Left colon (tissue), 2 donors: ENCODE measurements at places on chromosomes 7 and 10.

- no peak for DNase-seq
Observed at GRCh38 chr7:16066805-16067459, 354.4 kb downstream of the CRPPA start.

- DNase-seq: no peak
Observed at GRCh38 chr10:47294501-47294900, 5.5 kb upstream of the GDF10 start.

DNA sequence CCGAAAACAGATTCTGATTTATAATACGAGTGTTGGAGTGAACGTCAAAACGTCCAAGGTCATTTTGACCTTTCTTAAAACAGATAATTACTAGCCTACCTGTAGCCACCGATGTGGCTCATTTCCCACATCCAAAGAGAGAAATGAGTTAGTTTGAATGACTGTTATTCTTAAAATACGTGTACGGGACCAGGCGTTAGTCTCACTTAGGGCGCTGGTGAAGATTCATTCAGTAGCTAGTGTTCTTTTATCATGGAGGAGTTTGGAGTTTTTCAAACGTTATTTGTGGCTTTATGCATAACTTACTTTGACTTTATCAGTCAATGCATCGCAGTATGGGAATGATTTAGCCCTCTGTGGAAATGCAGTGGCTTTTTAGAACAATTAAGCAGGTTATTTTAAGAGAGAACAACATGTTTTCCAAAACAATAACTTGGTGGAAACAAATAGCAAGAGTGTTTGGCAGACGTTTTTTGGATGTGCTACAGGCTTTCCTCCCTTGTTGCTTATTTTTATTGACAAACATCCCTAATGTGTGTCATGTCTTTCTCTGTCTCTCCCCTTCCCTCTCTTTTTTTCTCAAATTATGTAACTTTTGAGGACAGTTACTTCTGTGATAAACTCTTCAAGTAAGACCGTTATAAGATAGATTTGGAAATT is 1.6 kb downstream of the BICC1 start:
- DNase-seq: no peak

- DNase-seq: no peak
Observed at GRCh38 chr7:95205665-95206225, 118.6 kb downstream of the PON1 start.

GRCh38 chr10:93968540-93968945 is 25.2 kb upstream of the PLCE1 start:
- no peak for DNase-seq

GRCh38 chr7:55309040-55309991 is 55.8 kb upstream of the LANCL2 start:
- DNase-seq: no peak

DNA sequence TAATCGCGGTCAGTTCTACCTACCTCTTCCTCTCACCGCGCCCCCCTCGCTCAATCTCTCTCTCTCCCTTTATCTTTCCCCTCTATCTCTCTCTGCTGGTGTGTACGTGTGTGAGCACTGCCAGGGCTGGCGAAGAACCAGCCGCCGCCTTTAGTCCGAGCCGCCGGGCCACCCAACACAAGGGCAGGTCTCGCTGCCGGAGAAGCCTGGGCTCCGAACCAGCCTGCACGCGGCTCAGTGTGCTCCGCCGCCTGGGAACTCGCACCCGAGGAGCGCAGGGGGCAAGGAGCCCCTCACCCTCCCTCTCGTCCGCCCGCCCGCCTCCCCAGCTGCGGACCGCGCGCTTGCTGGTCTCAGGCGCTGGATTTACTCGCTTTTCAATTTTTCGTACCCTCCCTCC is 1.7 kb downstream of the NXPH1 start:
- no peak for DNase-seq

GRCh38 chr10:108631332-108631731 is 1292.0 kb downstream of the XPNPEP1 start:
- DNase-seq: no peak

- no peak for DNase-seq
Observed at GRCh38 chr7:127848241-127848640, 183.0 kb downstream of the LRRC4 start.

DNA sequence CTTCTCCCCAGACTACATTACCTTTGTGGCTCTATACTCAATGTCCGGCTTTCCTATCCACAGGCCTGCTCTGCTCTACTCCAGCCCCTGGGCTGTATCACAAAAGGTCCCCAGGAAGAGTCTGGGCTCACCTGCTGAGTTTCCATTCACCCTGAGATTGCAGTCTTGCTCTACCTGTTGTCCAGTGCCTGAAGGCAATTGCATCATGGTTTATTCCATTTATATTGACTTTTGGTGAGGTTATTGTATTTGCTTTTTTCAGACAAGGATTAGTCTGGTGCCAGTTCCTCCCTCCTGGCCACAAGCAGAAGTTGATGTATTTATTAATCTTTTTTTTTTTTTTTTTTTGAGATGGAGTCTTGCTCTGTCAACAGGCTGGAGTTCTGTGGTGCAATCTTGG is 273.1 kb downstream of the XPNPEP1 start:
- no peak for DNase-seq

DNA sequence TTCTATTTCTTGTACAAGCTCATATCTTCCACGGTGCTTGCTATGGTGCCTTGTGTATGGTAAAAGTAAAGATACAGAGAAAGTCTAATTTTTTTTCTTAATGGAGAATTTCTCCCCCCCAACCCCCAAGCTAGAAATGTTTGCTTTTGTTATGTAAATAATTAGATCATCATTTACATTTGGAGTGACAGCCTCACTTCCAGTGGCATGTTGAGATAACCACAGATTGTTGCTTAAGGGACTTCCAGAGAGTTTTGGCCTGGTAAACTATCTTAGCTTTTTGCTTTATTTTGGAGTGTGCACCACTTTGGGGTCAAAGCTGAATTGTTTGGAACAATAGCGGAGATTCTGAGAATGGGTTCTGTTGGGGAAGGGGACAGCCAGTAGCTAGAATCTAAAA is 129.7 kb downstream of the ZNF365 start:
- no peak for DNase-seq

- no peak for DNase-seq
Observed at GRCh38 chr10:77359950-77360520, 277.6 kb downstream of the KCNMA1 start.

- DNase-seq: no peak
Observed at GRCh38 chr10:86286236-86287109, 80.1 kb downstream of the GRID1 start.

GRCh38 chr10:103929381-103929921 is 11.5 kb upstream of the STN1 start:
- DNase-seq: no peak

GRCh38 chr7:121126801-121127534 is 138.5 kb downstream of the CPED1 start:
- no peak for DNase-seq

GRCh38 chr7:115356139-115356746 is 434.3 kb downstream of the MDFIC start:
- no peak for DNase-seq

GRCh38 chr10:117345143-117345542 is 30.1 kb downstream of the PDZD8 start:
- DNase-seq: no peak

DNA sequence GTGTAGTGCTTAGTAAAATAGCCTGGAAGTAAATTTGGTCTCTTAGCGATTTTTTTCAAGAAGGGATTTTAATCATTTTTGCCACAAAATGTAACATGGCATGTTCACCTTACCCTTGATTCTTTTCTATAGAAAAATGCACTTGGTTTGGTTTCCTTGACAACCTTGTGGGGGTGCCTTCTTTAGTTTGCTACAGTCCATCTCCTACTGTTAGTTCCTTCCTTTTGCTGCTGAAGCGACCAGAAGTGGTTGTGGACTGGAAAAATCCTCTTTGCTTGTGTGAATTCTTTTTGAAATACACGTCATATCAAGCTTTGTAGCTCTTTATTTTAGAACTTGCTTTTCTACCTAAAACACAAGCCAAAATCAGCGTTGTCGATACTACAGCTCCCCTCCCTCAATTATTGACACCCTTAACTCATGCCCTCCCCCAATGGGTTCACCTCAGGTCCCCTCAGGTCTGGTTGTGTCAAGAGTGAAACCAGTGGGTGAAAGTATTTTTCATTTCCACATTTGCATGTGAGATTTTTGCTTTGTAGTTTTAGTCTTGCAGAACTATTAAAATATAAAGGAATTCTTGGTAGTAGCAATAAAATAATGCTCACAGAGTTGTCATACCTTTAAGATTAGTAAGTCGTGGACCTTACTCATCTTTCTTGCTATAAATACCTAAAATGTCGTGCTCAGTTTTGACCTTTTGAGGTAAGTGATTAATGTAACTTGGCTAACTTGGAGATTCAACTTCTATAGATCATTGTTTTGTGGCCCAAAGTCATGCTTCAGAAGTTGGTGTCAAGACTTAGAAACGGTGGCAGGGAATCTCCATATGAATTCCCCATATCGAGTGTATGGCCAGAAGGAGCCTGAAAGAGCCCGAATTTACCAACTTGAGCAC is 1.5 kb downstream of the ACTR3B start:
- DNase-seq: no peak

DNA sequence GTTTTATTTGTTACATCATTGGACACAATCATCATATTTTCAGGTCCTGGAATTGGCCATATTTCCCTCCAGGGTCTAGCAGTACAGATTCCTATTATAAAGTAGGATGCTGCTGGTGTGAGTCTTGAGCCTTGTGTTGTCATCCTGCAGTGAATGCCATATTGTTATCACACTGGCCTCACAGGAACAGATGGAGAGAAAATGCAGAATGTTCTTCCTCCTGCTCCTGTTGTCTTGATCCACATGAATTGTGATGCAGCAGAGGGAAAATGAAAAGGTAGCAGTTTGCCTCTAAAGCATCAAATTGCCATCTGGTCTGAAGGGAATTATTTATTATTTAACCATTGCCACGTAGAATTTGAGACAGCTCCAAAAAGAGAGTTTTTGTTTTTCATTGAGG is 248.6 kb downstream of the GPAM start:
- no peak for DNase-seq

DNA sequence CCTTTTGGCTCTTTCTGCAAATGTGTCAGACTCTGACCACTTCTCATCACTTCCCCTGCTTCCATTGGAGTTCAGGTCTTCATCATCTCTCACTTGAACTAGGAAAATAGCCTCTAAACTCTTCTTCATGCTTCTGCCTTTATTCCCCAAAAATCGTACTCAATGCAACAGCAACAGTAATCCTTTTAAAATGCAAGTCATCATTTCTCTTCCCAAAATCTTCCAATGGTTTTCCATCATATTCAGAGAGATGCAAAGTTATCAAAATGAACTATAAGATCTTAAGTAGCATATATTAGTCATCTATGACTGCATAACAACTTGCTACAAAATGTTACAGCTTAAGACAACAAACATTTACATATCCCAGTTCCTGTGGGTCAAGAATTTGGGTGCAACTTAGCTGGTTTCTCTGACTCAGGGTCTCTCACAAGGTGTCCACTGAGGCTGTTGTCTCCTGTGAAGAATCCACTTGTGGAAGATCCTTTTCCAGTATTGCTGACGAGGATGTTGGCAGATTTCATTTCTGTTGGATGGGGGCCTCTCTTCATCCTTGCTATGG is 31.0 kb upstream of the ETV1 start:
- DNase-seq: no peak

DNA sequence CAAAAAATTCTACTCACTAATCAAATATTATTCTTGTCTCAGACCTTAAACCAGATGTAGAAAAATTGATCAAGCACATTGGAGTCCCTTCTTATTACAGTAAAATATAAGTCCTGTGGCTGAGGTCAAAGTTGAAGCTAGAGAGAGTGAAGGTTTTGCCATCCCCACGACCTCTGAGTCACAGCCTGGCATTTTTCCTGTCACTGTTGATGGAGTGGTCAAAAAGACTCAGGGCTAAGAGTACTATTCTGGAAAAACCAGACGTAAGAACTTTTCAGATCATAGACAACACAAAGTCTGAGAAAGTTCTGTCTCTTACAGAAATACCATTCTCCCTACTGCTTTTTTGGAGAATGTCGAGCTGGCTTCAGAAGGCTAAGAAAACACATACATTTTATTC is 323.7 kb upstream of the ANKRD30A start:
- no peak for DNase-seq

- no peak for DNase-seq
Observed at GRCh38 chr10:123790132-123790885, 101.3 kb downstream of the CPXM2 start.

- no peak for DNase-seq
Observed at GRCh38 chr7:107644309-107644974, 16.2 kb upstream of the SLC26A4 start.

GRCh38 chr10:121589553-121589952 is 8.7 kb downstream of the FGFR2 start:
- no peak for DNase-seq

GRCh38 chr7:40597517-40597916 is 462.7 kb downstream of the SUGCT start:
- no peak for DNase-seq

DNA sequence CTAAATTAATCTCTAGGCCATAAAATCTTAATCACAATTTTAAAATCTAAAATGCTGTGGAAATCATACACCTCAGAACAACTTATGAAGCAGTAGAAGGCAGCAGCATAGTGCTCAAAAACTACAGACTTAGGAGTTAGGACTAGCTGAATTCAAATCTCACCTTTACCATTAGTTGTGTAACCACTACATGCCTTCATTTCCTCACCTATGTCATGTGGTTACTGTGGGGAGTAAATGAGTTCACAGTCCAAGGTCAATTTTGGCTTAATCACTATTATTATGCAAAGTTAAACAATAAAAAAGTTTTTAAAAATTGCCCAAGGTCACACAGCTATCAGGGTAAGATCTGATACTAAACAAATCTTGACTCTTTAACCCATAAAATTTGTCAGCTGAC is 37.0 kb downstream of the SNX13 start:
- DNase-seq: no peak

- DNase-seq: no peak
Observed at GRCh38 chr7:116329686-116330503, 119.6 kb downstream of the TES start.

- DNase-seq: no peak
Observed at GRCh38 chr7:70907259-70908247, 224.4 kb upstream of the GALNT17 start.

- DNase-seq: no peak
Observed at GRCh38 chr10:49624629-49625028, 10.8 kb downstream of the CHAT start.

- DNase-seq: no peak
Observed at GRCh38 chr7:37388811-37389210, 59.9 kb downstream of the ELMO1 start.

DNA sequence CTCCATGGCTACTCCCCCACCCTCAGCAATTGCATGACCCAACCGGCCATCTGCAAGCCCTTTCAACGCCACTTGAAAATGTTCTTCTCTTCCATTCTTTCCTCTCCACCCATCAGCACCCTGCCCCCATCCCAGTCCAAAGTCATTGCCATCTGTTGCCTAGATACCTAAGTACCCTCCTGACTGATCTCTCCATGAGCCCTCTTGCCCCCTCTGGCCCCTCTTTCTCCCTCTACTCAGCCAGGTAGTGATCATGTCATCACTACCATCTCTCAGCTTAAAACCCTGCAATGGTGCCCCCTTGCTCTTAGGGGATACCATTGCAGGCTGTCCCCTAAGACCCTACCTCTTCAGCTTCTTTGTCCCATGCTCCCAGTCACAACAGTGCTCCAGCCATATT is 30.5 kb upstream of the BTRC start:
- no peak for DNase-seq

- peak; percentile 49 for DNase-seq
Observed at GRCh38 chr7:132249256-132249971, 326.9 kb downstream of the PLXNA4 start.

GRCh38 chr7:151905353-151905752 is 28.4 kb upstream of the PRKAG2 start:
- no peak for DNase-seq

- DNase-seq: no peak
Observed at GRCh38 chr10:1520909-1521565, 216.3 kb downstream of the ADARB2 start.
